GM23338 (cell line): ENCODE measurements at places on chromosomes 2 and 18. TPM values are rescaled to one million over a fixed set of nuclear protein-coding genes. Genes with fewer than 3 reads are reported as not detected.

- no peak for DNase-seq
- no peak overlapping the region for H3K27ac ChIP-seq
- no peaks in the 10 kb centered on the region for H3K27me3 ChIP-seq
- no peak overlapping the region for H3K4me3 ChIP-seq
- H3K36me3 ChIP-seq = no peaks in the 10 kb centered on the region
These were observed 31.2 kb upstream of the GALM start for GRCh38 chr2:38634684-38635083.

DNA sequence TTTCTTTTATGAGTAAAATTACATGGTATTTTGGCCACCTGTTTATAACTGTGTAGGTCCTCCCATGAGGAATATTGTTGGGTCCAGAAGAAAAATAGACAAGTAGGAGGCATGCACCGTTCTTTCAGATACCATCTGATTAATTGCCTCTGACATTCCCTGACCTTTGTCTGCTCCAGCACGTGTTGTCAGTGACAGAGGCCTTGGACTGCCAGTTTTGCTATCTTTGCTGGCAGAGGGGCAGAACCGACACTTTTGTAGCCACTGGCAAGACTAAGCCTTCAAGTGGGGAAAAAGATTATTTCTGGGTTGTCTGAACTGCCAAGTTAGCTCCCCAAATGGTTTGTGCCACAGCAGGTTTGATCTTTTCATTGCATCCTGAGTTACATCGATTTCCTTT is 276.9 kb downstream of the CAMKMT start:
- DNase-seq = peak; percentile 6
- H3K36me3 ChIP-seq = no peaks in the 10 kb centered on the region
- no peak overlapping the region for H3K4me3 ChIP-seq
- H3K27ac ChIP-seq = no peak overlapping the region

- no peak overlapping the region; the same call in 1 of the 2 replicates for H3K27ac ChIP-seq
- H3K27me3 ChIP-seq = no peaks in the 10 kb centered on the region
- no peak for DNase-seq
- H3K4me1 ChIP-seq = peaks cover 30% of the 10 kb centered on the region
These were observed 50.0 kb downstream of the FMNL2 start for GRCh38 chr2:152384992-152385391.

GRCh38 chr2:64595397-64596176 is 58.1 kb downstream of the SERTAD2 start:
- no peak overlapping the region for H3K4me3 ChIP-seq
- H3K4me1 ChIP-seq = no peaks in the 10 kb centered on the region
- H3K27ac ChIP-seq = no peak overlapping the region
- peak; percentile 65 for DNase-seq
- no peaks in the 10 kb centered on the region for H3K27me3 ChIP-seq
- H3K36me3 ChIP-seq = no peaks in the 10 kb centered on the region; the same call in 1 of the 2 replicates

DNA sequence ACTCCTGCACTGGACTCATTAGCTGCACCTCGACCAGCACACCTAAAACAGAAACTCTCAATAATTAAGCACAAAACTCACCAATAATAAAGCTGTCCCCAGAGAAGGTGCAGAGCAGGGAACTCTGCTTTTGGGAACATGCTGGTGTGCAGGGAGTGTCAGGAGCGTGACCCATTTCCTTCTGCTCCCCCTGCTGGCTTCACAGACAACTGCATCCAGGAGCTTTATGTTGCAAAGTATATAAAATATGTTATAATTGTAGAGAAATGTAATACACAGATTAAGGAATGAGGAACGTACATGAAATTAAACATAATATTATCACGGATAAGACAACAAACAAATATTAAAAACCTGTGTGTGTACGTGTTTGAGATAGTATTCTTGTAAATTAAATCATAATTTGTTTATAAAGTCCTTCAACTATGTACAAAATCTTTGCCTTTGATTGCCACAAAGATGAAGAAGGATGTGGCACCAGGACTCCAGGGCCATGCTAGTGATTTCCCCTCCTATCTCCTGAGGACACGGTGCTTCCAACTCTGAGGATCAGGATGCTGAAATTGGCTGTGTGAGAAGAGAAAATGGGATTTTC is 68.6 kb upstream of the MAL start:
- H3K36me3 ChIP-seq = no peaks in the 10 kb centered on the region
- peak; percentile 67 for DNase-seq
- no peak overlapping the region for H3K27ac ChIP-seq
- peaks cover 32% of the 10 kb centered on the region; the same call in 1 of the 2 replicates for H3K27me3 ChIP-seq

Gene TMEM200C
- total RNA-seq = 4.5 and 6.1 TPM in 2 replicates
